Activated CD4-positive, alpha-beta T cell treated with anti-CD3 and anti-CD28 coated beads, Interleukin-2, amount 50 U/mL, for 16 hours (primary cell): ENCODE measurements at places on chromosomes 6 and 20.

DNA sequence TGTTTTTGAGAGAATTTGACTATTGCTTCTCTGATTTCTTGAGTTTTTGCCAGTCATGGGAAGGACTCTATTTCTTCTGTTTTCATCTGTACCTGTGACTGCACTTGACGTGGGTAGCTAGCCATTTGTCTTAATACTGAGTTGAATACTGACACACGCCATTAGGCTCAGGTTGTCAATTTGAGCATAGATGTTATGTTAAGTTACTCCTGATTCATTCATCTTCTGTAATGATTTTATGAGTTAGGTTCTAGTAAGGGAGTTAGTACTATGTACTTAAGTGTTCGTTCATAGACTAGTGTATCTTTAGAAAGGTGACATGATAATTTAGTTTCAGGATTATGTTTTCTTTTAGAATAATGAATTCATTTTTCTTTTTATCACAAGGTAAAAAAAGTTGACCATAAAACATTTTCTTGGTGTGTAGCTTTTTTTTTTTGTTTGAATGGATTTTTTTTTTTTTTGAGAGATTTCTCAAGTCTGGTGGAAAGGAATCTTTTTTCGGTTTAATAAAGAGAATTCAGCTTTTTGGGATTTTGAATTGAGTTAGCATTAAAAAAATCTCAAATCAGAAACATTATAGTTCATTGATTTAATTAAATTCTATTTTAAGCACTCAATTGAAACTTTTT, 1.7 kb downstream of the AFDN start:
- DNase-seq, result no peak

DNA sequence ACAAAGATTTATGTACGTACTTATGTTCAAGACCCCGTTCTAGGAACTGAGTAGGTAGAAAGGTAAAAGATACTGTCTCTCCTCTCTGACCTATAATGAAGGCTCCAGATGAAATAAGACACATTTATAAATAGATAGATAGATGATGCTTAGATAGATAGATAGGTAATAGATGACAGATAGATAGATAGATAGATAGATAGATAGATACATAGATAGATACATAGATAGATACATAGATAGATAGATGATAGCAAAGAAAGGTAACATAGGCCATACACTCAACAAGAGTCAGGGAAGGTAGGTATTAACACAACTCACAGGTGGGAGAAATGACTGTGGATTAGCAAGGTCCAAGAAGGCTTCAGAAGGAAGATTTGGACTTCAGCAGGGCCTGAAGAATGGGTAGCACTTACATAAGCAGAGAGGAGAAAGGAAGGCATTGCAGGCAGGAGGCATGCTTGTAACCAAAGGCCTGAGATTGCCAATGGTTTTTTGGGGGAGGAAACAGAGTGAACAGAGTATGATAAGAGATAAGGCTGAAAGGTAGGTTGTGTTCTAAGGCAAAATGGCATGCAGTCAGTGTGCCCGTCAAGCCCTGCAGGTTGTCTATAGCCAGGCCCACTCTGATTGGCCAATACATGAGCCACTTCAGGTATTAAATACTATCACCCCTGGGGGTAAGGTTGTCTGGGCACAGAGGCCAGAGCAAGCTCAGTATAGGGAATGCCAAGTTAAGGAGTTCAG, 7.7 kb upstream of the MYB start:
- DNase-seq, result no peak

- no peak for DNase-seq
Measured at GRCh38 chr20:20525756-20526155, 157.9 kb downstream of the INSM1 start.

- no peak for DNase-seq
Measured at GRCh38 chr20:62087227-62087626, 21.5 kb upstream of the TAF4 start.

DNA sequence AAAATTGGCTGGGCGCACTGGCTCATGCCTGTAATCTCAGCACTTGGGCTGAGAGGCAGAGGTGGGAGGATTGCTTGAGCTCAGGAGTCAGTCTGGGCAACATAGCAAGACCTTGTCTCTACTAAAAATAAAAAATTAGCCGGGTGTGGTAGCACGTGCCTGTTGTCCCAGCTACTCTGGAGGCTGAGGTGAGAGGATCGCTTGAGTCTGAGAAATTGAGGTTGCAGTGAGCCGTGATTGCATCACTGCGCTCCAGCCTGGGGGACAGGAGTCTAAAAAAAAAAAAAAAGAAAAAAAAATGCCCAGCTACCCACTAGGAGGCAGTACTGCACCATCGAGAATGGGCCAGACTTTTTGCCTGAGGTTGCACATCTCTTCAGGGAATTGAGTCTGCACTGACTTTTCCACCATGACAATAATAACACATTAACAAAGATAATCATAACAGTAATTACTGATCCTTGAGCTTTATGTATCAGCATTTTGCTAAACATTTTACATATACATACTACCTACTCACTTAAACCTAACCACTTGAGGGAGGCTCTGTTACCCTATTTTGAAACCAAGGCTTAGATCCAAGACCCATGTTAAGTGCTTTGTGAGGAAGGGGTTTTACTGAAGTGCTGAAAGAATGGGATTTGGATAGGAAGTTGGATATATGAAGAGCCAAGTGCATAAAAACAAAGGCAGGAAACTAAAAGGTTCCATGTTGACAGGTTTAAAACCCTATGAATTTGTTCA, 21.0 kb downstream of the SRSF3 start:
- peak; percentile 53 for DNase-seq

DNA sequence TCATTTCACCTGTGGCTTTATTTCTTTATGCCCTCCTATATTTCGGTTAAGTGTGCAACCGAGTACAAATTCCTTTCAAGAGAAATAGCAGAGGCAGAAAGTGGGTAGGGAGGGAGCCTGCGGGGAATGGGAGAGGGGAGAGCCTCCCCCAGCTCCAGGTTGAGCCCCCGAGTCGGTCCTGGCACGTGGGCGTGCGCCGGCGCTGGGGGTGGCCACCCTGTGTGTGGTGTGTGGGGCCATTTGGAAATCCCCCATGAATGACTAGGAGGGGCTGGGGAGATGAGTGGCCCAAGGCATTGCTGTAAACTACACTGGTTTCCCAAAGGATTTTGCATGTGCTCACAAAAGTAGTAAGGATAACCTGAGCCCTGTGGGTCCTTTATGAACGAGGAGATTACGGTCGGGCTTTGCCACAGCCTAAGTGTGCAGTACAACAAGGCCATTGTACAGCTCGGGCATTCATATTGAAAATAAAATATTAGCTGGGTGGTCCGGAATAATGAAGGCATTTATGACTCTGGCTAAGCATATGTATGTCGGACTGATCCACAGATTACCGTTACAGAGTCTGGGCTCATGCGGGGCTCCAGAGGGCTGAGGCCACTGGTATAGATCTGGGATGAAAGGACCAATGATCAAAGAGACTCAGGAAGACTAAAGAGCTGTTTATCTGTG, 84.5 kb upstream of the RALGAPA2 start:
- DNase-seq, result no peak

GRCh38 chr20:44448753-44449546, 26.7 kb upstream of the TTPAL start:
- no peak for DNase-seq

DNA sequence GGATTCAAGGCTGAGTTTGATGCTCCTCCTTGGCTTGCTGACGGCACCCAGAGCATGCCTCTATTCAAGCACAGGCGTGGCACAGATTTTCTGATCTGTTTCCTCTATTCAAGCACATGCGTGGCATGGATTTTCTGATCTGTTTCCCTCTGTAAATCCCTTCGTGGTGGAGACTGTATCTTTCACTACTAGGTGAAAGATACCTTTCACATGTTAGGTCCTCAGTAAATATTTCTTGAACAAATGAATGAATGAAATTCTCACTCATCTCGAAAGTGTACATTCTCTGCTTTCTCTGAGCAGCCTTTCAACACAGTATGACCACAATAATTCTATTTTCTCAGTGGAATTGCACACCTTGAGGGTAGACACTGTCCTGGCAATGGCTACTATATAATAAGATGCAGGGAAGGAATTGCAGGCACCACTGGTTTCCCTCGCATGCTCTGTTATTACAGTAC, 72.6 kb upstream of the F13A1 start:
- no peak for DNase-seq

DNA sequence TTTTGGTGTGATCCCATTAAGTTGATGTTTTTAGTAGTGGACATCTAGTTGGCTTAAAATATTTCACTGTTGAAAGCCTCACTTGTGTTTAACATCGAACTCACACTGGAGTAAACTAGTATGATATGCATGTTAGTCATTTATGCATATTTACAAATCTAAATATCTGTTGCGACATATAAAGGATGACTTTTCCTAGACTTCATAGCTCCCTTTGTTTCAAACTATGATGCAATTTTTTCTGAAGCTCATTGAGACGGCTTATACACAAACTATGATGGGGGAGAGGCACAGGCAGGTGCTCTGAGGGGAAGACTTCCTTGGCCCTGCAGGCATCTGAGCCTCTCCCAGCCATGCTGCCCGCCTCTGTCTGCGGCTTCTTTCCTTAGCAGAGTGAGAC, 11.8 kb upstream of the FOXC1 start:
- DNase-seq, result no peak

DNA sequence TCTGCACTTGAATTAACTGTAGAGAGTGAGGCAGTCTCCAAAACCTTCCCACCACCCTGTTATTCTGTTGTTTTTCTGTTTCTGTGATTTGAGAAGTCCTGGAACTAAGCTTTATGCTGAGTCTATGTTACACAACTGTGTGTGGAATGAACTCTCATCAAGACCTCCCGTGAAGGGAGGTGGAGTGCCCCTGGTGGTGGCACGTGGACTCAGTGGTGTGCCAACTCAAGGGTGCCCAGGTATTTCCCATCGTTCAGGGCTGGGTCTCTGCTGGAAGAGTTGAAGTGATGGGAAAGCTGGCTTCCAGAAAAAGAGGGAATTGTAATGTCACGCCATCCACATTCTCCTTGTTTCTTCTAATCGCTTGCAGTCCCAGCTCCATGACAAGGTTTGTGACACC, 374.2 kb downstream of the SMOC2 start:
- DNase-seq, result no peak

DNA sequence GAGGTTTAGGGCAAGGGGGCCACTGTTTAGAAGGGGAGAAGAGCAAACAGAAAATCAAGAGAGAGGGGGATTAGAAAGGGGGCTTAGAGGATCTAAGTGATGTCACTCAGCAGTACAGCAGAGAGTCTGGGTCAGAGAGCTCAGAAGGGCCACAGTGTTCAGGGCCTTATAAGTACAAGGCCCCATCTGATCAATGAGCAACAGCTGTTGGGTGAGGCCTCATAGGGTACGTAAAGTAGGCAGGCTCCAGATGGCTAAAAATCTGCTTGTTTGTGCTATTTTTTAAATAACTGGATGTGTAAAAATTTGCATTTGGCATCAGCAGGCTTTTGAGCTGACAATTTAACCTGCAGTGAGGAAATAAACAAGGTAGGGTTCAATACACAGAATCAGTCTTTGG, 149.8 kb downstream of the SH3BGRL2 start:
- no peak for DNase-seq

DNA sequence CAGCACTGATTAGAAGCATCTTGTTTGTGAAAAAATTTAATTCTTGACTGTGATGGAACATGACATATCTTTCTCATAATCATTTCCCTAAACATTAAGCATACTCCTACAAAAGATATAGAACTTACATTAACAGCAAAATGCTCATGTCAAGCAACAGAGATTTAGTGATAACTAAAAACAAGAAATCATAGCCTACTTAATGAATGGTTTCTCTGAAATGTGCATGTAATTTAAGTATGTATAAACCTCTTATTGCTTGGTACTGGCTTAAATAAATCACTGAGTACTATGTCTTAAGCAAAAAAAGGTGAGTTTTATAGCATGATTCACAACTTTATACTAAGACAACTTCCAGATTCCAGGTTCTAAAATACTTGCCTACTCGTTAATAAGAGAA, 9.3 kb downstream of the ROMO1 start:
- no peak for DNase-seq

DNA sequence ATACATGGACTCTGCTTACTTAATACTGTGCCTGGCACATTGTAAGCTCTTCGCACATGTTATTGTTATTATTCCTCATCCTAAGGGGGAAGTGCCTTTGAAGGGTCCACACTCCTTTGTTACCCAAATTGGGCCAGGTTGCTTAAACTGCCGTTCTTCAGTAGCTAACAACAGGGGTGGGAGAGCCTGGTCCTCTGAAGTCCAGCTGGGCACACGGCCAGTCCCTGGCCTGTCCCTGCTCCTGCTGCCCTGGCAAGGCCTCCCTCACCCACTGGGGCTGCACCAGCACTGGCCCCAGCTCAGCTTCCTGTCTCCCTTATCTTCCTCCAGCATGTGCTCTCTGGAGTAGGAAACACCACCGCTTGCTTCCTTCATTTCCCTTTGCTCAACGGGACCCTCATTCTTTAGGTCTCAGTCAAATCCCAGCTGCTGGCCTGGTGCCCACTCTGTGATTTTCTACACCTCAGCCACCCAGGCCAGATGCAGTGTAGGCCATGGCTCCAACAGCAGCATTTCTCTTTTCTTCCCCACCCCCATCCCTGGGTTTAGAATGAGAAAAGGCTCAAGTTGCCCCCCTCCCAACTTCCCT, 5.5 kb upstream of the PROCR start:
- DNase-seq, result no peak

GRCh38 chr20:45355209-45356084, 7.2 kb upstream of the SDC4 start:
- peak; percentile 68 for DNase-seq

GRCh38 chr20:7375905-7376304, 564.4 kb downstream of the HAO1 start:
- peak; percentile 12 for DNase-seq

GRCh38 chr6:38589367-38589720, 50.4 kb downstream of the BTBD9 start:
- no peak for DNase-seq

GRCh38 chr20:54355631-54356280, 119.6 kb upstream of the DOK5 start:
- no peak for DNase-seq

GRCh38 chr6:119170447-119171087, 92.1 kb upstream of the FAM184A start:
- no peak for DNase-seq

DNA sequence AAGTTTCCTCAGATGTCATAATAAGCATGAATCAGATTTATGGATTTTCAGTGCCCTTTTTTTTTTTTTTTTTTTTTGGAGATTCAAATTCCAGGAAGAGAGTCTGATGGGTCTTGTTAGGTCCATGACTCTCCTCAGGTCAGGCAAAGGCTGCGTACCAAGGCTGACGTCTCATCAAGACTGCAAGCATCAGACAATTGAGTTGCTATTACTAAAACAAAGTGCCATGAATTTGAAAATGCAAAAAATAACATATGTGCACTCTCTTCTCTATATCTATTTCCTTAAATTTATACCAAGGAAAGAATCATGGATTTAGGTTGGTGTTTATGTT, 134.7 kb downstream of the FAM83B start:
- DNase-seq, result no peak

GRCh38 chr6:107666084-107666980, 157.8 kb downstream of the SCML4 start:
- no peak for DNase-seq
